ENCODE measurements at places on chromosomes 2 and 18.

DNA sequence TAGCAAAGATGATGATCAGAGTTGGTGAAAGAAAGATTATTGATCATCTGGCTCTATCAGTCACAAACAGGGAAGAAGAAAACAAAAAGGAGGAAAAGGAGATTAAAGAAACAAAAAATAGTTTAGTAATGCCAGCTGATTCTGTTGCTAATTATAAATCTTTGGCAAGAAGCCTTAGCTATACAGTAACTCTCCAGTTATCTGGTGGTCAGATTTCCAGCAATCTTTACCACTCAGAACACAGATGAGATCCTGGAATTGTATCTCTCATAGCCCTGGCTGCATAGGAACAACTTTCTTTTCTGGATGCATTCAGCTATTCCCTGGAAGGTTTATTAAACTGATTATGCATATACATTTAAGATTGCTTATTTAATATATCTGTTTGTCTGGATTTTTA is 256.8 kb upstream of the ZEB2 start:
- no peak for DNase-seq

- DNase-seq = no peak
Measured at GRCh38 chr2:120561379-120562035, 174.2 kb upstream of the GLI2 start.

GRCh38 chr2:142020368-142020767 is 110.4 kb downstream of the LRP1B start:
- DNase-seq = no peak

- no peak for DNase-seq
Measured at GRCh38 chr2:212357606-212358005, 181.0 kb downstream of the ERBB4 start.

DNA sequence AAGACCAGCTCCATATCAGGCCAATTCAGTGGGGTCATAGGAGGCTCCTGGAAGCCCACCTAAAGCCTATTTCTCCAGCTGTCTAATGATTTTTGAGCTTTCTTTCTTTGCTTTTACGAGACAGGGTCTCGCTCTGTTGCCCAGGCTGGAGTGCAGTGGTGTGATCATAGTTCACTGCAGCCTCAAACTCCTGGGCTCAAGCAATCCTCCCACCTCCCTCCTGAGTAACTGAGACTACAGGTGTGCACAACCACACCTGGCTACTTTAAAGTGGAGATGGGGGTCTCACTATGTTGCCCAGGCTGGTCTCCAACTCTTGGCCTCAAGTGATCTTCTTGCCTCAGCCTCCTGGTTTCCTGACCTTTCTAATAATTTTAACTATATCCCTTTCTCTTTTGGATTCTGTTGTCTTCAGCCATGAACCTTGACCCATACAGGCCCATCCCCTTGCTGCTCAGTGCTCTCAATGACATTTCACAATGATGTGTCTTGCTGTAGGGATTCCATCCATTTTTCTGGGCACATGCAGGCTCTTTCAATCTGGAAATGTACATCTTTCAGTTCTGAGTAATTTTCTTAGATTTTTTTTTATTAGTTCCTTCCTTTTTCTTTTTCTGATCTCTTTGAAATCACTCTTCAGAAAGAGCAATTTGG is 29.7 kb downstream of the GNLY start:
- no peak for DNase-seq

- DNase-seq = no peak
Measured at GRCh38 chr2:220451438-220451837, 824.0 kb downstream of the SLC4A3 start.

DNA sequence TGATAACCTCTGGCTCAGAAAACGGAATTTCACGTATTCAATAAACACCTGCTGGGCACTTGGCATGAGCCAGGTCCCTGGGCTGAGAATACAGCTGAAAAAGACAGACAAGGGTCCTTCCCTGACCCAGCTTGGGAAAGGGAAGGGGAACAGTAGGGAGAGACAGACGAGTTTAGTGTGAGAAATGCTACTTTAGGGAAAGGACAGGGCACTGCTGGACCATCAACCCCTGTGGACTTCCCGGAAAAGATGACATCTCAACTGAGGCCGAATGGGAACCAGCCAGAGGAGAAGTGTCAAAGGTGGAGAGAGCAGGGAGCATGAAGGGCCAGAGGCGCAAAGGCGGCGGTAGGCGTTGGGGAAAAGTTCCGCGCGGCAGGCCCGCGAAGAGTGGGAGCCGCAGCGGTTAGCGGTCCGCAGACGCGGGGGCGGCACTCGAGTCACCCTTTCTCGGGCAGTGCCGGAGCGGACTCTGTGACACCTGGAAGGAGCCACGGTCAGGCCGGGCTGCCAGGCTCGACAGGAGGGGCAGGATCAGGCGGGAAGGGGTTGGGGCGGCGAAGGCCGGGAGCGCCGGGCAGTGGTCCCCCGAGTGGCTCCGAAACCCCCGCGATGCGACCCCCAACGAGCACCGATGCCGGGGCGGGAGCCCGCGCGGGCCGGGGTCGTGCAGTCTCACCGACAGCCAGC is 519 bp downstream of the TEX261 start:
- DNase-seq = no peak
